Stimulated activated CD4-positive, alpha-beta T cell treated with anti-CD3 and anti-CD28 coated beads, Interleukin-2, amount 100 ng/mL, for 4 hours (primary cell): ENCODE measurements at places on chromosomes 11 and 22.

DNA sequence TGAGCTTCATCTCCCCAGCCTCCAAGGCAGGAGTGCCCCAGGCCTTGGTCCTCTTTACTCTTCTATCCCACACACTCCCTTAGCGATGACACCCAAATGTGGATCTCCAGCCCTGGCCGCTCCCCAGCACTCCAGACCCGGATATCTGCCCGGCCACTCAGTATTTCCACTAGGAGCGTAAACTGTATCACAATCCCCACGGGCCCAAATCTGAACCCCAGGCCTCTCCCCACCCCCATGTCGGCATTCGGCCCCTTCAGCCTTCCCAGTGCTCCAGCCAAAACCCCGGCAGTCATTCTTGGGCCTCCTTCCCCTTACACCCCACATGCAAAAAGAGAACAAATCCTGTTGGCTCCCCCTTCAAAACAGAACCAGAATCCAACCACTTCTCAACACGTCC lies 20.8 kb downstream of the WNT11 start:
- no peak for DNase-seq

- no peak for DNase-seq
Observed at GRCh38 chr11:106241601-106242257, 164.3 kb downstream of the AASDHPPT start.

GRCh38 chr11:27864091-27864491 lies 163.8 kb upstream of the BDNF start:
- DNase-seq: no peak

DNA sequence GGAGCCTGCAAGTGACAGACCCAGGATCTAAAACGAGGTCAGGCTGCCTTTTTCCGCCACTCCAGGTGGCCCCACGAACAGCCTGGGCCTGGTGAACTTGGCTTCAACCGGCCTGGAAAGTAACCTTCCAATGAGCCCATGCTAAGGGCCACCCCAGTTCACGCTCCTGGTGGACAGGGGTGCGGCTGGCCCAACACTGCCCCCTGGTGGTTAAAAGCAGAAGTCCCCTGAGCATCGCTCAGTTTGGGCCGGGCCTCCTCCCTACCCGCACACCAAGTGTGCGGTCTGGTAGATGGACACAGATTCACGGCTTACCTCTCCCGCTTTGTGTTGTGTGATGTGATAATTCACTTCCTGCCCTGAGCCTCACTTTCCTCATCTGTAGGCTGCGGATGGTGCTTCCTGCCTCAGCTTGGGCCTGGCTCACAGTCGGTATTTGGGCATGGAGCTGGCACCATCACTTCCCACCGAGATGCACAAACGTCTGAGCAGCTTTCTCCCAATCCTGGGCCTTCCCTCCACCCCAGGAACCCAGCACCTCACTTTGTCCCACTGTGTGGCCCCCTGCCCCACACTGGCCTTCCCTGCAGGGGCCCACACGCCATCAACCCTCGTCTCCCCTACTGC lies 13.7 kb upstream of the SEC14L3 start:
- peak; percentile 62 for DNase-seq

DNA sequence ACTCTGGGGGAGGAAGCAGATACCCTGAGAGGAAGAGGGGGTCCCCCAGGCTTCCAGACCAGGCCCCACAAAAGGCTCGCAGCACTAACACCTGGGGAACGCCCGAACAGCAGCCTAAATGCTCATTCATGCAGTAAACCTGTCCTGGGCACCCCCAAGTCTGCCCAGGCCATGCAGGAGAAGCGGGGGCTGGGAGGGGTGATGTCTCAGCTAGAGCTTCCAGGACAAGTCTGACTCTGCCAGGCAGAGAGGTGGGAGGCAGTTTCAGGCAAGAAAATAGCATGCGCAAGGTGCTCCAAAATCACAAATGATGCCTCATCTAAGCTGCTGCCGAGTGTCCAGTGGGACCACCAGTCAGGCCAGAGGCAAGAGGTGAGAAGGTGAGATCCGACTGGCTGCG lies 14.6 kb downstream of the CABP7 start:
- no peak for DNase-seq

DNA sequence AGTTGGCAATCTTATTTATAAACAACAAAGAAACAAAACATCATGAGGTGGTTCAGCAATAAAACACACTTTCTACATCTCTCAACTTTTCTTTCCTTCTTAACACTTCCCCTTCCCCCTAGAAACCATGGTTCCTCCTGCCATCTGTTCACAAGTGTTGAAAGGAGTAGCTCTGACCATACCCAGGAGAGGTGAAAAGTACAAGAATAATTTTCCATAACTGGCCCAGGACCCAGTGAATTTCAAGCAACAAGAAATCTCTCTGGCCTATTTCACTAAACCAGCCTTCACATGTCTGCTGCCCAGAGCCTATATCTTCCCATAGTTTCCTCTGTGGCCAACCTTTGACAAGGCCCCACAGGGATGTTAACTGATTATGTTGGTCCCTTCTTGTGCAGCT lies 98.2 kb upstream of the CEP126 start:
- DNase-seq: no peak

DNA sequence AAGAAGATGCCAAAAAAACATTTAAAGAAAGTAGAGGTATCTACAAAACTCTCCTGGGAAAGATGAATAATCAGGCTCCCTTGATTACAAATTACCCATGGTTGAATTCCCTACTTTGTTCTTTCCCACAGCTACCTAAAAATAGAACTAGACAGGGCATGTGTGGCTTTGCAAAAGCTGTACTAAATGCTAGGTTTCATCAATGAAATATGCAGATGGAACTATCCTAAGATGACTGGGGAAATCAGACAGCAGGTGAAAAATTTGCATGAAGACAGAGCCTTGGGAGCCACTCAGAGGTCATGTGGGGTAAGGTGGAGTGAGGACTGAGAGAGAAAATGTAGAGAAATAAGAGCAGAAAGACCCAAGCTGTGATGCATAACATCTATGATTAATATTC lies 14.7 kb downstream of the LAYN start:
- DNase-seq: no peak

DNA sequence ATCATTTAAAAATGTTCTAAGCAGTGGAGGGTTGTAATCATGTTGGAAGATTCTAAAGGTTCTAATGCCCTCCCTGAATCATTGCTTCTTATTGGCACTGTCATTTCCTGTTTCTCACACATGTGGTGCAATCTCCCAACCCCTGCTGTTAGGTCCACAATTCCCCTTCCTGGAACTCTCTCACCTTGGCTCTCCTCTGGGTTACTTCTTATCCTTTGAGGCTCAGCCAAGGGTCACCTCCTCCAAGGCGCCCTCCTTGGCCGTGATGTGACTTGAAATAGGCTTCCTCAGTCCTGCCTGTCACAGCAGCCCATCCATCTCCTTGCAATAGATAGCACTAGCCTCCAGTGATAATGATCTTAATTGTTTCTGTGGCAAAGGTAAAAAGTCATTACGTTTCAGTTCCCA lies 149.8 kb downstream of the TTC17 start:
- no peak for DNase-seq

GRCh38 chr11:47187723-47188122 lies 1.5 kb upstream of the PACSIN3 start:
- DNase-seq: no peak

DNA sequence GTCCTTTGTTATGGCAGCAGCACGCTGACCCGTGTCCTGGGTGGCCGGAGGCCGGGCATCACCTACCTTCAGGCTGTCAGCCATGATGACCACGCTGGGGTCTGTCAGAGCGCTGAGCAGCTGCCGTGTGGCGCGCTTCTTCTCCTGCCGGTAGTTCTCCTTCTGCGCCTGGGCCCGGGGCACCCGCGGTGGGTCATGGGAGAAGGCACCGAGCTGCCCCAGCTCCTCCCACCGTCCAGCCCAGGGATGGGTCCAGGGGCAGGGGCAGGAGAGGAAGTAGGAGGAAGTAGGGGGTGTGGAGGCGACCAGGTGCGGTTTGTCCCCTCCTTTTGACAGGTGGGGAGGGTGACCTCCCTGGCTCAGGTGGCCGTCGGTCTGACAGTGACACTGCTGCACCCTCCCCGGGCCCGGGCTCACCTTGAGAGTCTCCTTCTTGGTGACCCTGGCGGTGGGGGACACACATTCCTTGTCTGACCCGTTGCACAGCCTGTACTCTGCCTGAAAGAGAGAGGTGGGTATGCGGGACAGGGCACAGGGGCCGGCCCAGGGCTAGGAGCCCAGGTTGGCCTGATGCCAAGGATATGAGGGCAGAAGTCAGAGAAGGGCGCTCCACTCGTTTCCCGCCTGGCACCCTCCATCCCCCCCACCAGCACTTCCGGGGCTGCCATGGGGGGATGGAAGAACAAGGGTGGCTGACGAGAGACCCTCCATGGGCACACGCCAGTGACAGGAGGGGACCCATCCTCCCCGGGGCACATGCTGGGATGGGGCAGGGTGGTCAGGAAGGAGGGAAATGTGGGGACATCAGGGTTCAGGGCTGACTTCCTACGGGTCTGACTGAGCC lies 43.0 kb downstream of the OSBPL5 start:
- DNase-seq: no peak

GRCh38 chr11:45803971-45804760 lies 783 bp upstream of the SLC35C1 start:
- peak; percentile 35 for DNase-seq
